Fibroblast of upper back skin (primary cell): ENCODE measurements at places on chromosomes 2 and 18.
A peak's percentile ranks its signal among the peaks of the same experiment; 100 is the strongest.

DNA sequence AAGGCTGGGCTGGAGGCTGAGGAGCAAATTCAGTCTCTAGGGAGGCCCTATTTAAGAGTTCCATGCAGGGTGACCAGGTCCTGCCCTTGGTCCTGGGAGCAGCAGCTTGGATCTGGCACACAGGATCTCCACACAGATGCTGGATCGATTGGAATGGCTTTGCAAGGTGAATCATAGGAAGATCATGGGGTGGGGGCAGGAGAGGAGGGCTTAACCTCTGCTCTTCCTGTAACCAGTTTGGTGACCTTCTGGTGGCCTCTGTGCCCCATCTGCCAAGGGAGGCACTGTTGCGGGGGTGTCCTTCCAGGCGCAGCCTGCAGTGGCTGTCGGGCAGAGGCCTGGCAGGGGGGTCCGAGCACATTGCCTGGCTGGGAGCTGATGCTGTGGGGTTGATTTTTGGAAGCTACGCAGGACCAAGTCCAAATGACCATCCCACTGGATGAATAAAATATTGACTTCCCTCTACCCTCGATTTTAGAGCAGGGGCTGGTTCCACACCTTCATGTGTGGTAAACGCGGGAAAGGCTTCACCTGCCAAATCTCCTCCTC lies 79.7 kb downstream of the EDAR start:
- no peak for DNase-seq

DNA sequence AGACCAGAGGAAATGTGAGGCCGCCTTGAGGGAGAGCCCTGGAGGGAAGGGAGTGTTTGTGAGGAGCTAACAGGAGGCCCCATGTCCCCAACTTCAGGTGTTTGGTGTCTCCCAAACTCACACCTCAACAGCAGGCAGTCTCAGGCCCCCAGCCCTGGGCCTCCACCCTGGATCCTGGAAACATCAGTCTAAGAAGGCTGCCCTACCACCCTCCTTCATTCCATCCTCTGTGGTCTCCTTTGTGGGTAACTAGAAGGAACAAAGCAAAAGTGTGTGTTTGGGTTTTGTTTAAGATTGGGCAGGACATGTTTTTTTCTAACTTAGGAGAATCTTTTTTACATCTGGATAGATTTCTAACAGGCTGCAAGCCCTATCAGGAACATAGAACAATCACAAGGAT lies 404.3 kb downstream of the BCL11A start:
- no peak for DNase-seq

- DNase-seq: no peak
Observed at GRCh38 chr2:240603846-240604245, 17.3 kb downstream of the CAPN10 start.

DNA sequence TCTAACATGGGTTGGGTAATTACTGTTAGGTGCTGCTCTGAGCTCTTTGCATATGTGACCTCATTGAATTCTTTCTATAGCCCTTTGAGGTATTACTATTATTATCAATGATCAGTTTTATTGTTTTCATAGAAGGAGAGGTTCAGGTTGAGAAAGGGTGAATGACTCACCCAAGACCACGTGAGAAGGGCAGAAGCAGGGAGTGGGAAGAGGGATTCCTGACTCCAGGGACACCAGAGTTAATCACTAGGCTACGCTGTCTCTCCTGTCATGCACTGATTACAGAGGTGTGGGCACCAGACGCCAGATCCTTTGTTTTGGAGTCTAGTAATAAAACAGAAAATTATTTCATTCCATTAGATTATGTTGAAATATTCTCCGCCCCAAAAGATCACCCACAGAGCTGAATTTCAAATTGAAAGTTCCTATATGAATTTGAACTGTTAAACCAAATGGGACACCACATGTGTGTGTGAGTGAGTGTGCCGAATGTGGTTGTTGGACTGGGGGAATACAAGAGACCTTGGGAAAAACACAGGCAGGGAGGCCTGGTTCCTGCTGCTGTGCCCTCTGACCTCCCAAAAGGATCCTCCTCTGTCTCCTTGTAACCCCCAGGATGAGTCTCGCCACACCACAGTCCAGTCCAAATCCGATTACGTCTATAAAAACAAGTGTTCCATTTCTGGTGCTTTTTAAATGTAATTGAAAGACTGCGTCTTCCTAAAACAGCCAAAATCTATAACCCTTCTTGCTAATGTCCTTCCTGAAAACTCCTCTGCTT lies 215.4 kb downstream of the ZNF521 start:
- no peak for DNase-seq

- DNase-seq: no peak
Observed at GRCh38 chr2:195711478-195711877, 54.5 kb downstream of the SLC39A10 start.

GRCh38 chr2:234172066-234172465 lies 121.6 kb downstream of the SPP2 start:
- peak; percentile 25 for DNase-seq

DNA sequence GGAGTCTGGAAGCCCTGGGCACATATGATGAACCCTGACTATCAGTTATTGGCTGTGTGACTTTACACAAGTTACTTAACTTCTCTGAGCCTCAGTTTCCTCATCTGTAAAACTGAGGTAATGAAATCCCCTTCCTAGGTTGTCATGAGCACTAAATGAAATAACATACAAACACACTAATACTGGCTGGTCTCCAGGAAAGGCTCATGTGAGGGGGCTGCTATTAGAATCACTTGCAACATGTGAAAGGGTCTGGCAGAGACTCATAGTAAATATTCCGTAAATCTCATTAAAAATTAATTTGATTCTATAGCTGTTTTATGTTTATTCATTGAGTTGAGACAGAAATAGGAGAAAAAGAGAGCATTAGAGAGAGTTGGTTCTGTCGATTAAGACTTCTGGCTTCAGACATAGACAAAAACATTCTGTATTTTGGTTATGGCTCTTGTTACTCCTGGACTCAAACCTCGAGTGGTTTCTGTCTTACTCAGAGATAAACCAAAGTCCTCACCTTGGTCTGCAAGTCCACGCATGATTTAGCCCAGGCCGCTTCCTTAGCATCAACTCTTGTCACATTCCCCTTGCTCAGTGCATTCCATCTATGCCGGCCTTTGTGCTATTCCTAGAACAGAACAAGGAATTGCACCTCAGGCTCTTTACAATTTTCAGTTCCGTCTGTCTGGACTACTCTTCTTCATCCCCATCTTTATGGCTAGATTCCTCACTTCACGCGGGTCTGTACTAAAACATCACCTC lies 139.1 kb downstream of the NXPH2 start:
- DNase-seq: no peak

GRCh38 chr18:66344227-66344626 lies 259.7 kb downstream of the CDH19 start:
- no peak for DNase-seq

DNA sequence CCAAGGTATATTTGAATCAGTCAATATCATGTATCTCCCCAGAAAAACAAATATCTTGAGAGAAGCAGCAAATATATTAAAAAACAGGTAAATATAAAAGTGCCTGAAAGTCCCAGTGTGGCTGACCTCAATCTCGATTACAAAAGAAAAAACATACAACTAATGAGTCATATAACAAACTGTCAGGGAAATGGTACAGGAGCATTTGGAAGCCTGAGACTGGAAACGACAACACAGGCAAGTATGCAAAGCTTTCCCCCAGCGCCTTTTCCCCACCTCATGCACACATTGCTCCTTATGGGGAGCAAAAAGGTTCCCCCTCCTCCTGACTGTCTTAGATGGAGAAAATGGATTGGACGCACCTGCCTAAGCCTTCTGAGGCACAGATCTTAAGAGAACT lies 230.7 kb downstream of the TMX3 start:
- peak; percentile 11 for DNase-seq

DNA sequence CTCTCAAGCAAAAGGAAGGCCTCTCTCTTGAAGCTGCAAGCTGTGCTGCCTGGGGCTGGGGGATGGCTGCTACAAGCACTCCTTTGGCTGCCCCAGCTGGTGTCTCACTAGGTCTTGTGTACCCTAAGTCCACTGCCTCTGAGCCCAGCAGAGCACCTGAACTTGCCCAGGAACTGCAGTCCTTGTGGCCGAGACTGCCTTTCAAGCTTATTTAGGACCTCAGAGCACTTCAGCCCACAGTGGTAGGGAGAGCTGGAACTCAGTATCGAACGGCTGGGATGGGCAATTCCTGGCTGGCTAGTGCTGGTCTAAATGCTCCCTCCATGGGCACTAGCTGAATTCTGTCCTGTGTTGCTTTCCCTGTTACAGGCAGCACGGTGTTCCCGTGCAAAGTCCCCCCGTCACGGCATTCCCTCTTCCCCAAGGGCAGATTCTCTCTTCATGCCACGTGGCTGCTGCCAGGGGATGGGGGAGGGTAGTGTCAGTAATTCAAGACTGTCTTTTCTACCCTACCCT lies 25.9 kb downstream of the STPG4 start:
- no peak for DNase-seq

GRCh38 chr2:122255924-122256323 lies 500.5 kb downstream of the TSN start:
- peak; percentile 10 for DNase-seq
